Activated T-cell treated with anti-CD3 and anti-CD28 coated beads, Interleukin-2, amount 50 U/mL, for 72 hours (primary cell): ENCODE measurements at places on chromosomes 7 and 10. TPM values are rescaled to one million over a fixed set of nuclear protein-coding genes. Genes with fewer than 3 reads are reported as not detected.

- DNase-seq: peak; percentile 52
These were observed 36.1 kb downstream of the NUDCD3 start for GRCh38 chr7:44454348-44454747.

DNA sequence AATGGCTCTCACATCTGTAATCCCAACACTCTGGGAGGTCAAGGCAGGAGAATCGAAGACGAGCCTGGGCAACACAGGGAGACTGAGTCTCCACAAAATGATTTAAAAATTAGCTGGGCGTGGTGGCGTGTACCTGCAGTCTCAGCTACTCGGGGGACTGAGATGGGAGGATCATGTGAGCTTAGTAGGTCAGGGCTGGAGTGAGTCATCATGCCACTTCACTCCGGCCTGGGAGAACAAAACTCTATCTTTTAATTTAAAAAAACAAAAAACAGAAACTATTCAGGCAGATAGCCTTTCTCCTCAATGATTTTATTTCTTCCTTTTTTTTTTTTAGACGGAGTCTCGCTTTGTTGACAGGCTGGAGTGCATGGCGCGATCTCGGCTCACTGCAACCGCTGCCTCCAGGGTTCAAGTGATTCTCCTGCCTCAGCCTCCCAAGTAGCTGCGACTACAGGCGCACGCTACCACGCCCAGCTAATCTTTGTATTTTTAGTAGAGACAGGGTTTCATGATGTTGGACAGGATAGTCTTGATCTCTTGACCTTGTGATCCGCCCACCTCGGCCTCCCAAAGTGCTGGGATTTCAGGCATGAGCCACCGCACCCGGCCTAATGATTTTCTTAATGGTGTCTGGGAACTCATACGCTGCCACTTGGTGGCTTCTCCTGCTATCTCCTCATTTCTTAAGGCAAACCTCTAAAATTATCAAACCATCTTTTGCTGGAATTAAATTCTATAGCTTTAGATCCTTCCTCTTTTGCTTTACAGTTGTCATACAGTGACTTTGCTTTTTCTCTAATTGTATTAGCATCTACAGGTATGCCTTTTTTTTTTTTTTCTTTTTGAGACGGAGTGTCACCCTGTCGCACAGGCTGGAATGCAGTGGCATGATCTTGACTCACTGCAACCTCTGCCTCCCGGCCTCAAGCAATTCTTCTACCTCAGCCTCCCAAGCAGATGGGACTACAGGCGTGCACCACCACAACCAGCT, 22.9 kb downstream of the SRPK2 start:
- DNase-seq: no peak

GRCh38 chr10:105062951-105063350, 421.9 kb downstream of the SORCS3 start:
- no peak for DNase-seq

DNA sequence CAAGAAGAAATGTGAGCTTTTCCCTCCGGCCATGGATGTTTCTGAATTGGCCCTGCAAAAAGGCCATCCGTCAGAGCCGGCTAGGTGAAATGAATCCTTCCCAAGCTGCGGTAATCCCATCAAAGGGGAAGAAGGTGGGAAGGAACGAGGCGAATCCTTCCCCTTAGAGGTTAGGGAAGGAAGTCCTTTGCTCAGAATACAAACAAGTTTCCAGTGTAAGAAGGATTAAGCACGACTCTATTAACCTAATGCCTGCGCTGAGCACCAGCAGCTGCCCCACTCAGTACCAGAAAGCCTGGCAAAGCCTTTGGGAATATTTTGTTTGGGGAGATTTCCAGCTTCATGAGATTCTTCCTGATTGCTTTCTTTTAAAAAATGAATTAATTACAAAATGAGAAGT, 42.8 kb downstream of the CLRN3 start:
- no peak for DNase-seq

DNA sequence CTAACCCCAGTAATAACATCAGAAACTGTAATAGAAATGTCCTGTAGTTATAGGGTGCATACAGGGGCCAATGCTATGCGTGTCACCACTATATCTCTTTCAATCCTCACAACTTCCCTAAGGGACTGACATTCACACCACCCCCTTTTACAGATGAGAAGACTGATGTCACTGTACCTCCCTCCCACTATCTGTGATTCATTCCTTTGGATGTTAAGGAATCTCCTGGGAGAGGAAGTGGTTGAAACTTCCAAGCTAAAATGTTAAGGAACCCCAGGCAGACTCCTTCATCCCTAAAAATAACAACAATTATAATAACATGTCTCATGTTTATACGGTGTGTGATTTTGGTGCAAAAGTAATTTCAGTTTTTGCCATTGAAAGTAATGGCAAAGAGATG, 5.4 kb downstream of the COL13A1 start:
- DNase-seq: no peak

Gene AKR1D1
- not detected for total RNA-seq

Gene DDC
- not detected for total RNA-seq

Gene PCLO
- 0.22 TPM for total RNA-seq

Gene UCN3
- not detected for total RNA-seq
